Activated CD4-positive, alpha-beta T cell treated with anti-CD3 and anti-CD28 coated beads for 24 hours (primary cell): ENCODE measurements at places on chromosomes 6 and 20.
A peak's percentile ranks its signal among the peaks of the same experiment; 100 is the strongest.

- no peak for DNase-seq
Measured at GRCh38 chr20:3121271-3121911, 36.9 kb upstream of the AVP start.

GRCh38 chr6:41573985-41574384 is 27.8 kb downstream of the FOXP4 start:
- no peak for DNase-seq

DNA sequence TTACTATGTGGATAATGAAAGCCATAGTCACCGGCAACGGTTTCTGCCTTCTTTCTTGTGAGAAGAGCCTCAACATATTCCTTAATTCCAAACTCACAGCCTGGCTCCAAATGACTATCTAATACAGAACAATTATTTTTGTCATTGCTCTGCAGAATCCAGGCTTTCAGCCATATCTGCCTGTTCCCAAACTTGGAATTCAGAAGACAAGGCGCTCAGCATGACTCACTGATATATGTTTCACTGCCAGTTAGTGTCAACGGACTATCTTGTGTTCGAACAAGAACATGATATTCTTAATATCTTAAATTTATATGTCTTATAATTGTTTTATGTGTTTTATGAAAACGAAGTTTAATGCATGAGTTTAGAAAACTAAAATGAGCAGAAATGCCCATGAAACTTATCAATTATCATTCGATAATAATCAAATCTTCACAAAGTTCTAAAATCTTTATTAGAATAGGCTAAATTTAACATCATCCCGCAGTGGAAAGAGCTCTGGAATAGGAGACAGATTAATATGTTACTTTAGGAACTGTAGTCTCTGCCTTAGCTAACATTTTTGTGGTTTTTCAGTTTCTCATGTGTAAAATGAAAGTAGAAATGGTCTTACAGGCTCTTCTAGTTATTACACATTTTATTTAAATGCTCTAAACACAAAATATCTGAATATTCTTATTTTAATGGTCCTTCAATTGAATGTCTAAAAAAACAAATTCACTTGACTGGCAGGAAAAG is 669.3 kb upstream of the GJE1 start:
- DNase-seq = no peak

GRCh38 chr6:100126790-100127484 is 132.9 kb upstream of the MCHR2 start:
- no peak for DNase-seq

DNA sequence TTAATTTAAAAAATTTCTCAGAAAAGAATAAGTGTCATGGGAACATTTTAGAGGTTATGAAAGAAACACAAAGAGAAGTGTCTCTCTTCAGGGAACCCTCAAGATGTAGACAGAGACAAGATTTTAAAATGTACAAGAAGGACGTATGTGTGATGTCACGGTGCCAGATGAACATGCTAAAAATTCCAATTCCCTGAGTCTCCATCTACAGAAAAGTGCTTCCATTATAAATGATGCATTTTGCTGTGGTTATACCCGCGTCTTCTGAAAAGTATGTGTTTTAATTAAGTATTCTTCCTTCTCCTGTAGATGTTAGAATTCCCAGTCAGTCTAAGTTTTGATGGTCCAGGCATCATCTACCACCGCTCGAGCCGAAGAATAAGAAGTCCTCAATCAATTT is 489.1 kb downstream of the PREX1 start:
- DNase-seq = no peak

GRCh38 chr20:35006531-35006971 is 50.9 kb downstream of the MYH7B start:
- DNase-seq = no peak

GRCh38 chr6:164275773-164276172 is 861.3 kb downstream of the QKI start:
- no peak for DNase-seq

GRCh38 chr6:80098392-80098791 is 8.1 kb upstream of the BCKDHB start:
- no peak for DNase-seq

GRCh38 chr6:102126488-102126887 is 733.0 kb downstream of the GRIK2 start:
- DNase-seq = no peak

DNA sequence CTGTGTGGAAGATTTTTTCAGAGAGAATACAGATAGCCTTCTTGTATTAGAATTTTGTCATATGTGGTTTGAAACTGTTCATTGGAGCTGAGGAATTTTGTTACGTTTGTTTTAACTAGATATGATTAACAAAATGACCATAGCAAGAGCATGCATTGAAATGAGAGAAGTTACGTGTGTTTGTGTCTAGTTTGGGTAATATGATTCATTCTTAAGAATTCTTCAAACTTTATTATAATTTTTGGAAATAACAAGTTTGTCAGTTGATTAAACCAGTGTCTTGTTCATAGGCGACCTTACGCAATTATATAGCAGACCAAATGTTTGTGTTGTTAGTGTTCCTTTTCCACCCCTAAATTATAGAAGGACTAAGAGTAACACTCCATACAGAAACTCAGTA is 5.5 kb downstream of the GMNN start:
- DNase-seq = no peak

GRCh38 chr20:47758517-47759450 is 26.5 kb downstream of the SULF2 start:
- DNase-seq = no peak

GRCh38 chr6:24777227-24777626 is 2.5 kb downstream of the GMNN start:
- DNase-seq = no peak

- DNase-seq = peak; percentile 24
Measured at GRCh38 chr20:40689100-40689942, at the start of gene MAFB. TSS of gene MAFB (minus strand) at chr20:40689236. CDS start at chr20:40688850, 386 bp downstream.

- DNase-seq = no peak
Measured at GRCh38 chr6:143078468-143079324, 18.0 kb downstream of the AIG1 start.

DNA sequence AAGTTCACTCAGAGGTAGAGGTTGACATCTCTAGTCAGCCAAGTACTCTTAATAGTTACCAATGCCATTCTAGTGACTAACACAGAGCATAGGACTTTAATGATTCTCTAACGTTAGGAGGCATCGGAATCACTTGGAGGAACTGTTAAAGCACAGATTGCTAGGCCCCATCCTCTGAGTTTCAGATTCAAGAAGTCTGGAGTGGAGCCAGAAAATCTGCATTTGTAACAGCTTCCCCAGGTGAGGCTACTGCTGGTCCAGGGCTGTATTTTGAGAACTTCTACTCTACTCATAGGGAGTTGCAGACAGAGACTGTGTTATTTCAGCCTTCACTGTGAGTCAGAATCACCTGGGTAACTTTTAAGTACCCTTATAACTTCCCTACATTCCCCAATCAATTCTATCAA is 5.7 kb downstream of the LMBRD1 start:
- no peak for DNase-seq

DNA sequence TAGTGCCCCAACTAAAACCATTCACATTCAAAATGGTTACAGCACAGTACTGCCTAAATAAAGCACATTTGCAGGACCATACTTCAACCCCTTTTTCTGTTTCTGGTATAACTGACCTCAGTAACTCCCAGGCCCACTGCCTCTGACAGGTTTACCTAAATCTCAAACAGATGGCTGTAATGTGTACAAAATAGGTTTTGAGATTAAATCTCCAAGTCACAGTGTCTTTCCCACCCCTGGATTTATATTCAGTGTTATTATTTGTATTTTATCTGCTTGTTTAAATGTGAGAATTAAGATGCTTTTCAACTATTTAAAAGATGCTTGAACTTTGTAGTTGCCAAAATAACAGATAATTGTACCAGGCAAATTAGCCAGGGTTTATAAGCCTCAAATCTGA is 4.7 kb upstream of the KIF6 start:
- no peak for DNase-seq

DNA sequence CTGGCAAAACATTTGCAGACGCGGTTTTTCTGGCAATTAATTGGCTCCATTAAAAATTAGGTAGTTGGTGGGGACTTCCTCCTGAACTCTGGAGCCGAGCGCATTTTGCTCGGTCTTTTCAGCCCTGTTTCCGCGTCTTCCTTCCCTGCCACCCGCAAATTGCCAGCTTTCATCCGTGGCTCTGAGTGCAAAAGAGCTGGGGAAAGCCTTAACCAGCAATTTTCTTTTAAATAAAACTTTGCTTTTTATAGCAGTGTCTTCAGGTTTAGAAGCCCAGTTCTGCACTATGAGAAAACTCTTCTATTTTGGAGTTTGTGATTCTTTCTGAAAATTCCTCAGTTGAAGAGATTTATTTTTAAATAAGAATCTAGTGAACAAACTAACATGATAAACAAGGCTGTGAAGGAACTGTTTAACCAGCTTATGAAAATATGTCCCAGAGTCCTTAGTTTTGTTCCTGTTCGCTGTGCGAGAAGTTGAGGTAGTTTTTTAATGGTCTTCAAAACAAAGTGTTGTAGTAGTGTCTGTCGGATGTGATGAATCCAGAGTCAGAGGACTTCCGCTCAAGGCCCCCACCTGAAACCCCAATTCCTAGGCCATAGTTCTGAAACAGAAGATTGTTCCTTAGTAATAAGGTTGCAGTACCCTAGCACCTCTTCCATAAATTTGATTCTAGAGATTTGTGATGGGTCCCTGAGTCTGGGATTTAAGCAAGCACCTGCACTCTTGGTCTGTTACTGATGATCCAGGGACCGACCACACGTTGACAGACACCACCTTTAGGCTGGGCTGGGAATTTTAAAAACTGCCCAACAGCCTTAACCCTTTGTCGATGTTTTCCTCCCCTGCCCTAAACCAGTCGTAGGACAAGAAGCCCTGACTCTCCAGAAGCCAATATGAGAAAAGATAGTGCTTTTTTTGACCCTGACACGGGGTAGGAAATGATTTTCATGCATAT is 950 bp downstream of the KCTD20 start:
- no peak for DNase-seq

DNA sequence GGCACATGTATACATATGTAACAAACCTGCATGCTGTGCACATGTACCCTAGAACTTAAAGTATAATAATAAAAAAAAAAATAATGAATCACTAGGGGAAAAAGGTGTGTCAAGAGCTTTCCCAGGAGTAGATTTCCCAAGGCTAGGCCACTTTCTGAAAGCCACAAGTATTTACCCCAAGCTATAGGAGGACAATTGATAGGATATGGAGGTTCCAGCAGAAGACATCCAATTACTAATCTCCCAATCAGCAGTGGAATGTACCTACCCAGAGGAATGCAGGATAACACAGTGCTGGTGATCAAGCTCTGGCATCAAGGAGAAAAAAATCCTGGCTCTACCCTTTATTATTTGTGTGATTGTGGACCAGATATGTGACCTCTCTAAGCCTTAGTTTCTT is 562.7 kb downstream of the RFPL4B start:
- DNase-seq = no peak

DNA sequence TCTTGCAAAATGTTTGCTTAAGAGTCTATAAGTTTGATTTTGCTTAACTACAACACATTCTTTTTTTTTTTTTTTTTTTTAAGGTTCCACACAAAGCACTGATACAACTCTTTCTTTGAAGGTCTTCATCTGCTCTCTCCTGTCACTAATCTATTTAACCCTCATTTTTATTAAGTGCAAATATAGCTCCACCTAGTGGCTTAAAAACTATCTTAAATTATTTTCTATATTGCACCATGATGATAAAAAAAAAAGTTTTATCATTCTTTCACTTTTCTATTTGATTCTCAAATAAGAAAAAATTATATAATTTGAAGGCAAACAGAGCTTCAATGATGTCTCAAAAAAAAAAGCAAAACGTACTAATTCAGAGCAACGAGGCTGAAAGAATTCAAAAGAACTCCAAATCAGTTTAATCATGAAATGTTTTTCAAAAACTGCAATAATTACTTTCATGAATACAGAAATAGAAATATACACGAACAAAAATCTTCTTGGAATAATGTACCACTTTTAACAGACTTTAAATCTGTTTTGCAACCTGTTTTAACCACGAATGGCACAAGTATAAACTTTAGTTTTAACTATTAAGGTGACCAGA is 12.8 kb downstream of the ESF1 start:
- no peak for DNase-seq

GRCh38 chr6:158369241-158369640 is 57.0 kb downstream of the TULP4 start:
- DNase-seq = no peak

DNA sequence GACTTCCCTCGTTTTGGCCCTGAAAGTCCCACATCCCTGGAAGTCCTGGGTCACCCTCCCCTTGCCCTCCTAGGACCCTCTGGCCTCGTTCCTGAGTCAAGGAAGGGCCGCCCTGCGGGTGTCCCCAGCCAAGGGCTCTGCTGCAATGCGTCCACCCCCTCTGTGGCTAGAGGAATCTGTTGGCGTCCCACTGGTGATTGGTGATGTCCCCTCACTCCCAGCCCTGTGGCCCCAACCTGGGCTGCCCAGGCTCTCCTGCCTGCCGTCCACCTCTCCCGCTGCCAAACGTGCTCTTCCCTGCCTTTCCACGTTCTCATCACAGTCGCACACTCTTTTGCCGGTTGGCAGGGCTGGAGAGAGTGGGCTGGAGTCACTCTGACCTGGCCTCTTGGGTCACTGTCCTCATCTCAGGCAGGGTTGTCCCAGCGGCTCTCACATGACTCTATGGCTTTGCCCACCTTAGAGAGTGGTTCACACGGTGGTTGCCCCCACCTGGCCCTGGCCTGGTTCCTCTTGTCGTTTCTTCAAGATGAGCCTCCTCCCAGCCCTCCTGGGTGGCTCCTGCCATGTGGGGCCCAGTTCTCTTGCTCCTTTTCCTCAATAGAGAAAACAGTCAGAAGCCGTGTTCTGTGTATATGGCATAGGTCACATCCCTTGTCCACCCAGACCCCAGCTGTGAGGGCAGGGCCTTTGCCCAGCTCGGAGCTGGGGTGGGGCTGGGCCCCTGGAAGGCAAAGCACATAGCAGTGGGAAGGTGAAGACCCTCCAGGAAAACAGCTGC is 100.9 kb downstream of the TMEM242 start:
- no peak for DNase-seq

- no peak for DNase-seq
Measured at GRCh38 chr6:148395583-148396101, 53.0 kb downstream of the SASH1 start.

- no peak for DNase-seq
Measured at GRCh38 chr6:106056746-106057390, 29.3 kb upstream of the PRDM1 start.

DNA sequence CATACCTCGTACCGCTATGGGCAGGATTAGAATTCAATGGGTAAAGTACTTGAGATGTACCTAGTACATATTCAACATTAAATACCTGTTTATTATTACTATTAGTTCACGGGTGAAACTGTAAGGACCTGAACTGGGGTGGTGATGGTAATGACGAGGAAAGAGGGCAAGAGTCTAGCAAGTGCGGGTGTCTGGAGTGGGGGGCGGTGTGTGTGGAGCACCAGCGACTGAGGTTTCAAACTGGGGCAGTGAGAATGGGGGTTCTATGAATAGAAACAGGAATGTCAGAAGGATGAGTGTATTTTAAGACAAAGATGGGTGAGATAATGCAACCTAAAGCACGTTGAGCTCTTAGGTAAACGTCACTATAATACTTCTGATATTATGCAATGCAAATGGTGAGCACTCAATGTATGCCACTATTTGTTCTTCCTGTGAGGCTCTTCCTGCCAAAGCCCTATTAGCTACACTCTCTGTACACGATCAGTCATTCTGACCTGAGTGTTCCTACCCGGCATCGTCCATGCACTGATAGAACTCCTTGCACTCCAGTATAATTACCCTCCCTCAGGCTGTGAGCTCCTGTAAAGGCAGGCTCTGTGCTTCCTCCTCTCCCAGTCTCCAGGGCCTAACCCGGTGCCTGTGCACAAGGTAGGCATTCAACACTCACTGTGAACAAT is 55.0 kb downstream of the ALDH5A1 start:
- no peak for DNase-seq
